NCI-H345 (cell line): ENCODE measurements at places on chromosomes 7 and 10.

GRCh38 chr10:70087616-70088307 lies 35.1 kb downstream of the MACROH2A2 start:
- no peak for DNase-seq

GRCh38 chr7:30594048-30594539 lies 584 bp upstream of the GARS1 start:
- DNase-seq = peak; percentile 23

DNA sequence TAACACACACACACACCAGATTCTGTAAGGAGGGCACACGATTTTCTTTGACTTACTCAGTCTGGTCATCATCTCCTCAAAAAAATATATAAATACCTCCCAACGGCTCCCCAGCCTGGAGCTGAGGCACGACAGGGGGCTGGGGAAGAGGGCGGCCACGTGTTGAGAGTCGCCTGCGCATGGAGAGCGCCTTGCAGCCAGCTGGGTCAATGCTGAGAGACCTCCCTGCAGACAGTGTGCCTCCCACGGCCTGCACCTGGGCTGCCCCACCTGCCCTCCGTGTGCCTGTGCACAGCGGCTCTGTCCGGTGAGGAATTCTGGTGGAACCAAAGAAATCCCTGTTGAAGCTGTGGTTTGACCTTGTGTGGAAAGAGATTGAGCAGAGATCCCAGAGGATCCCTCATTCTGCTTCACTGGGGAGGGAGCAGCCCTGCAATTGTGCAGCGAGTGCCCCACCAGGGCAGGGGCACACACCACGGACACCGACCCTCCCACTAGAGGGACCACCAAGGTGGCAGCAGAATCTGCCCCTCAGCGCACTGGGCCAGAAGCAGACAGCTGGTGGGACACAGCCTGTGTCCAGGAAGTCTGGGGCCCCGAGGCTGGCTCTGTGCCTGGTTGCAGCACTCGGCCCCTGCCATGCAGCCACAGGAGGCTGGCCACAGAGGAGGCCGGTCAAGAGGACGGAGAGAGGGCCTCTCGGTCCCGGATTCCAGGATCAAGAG lies 150.5 kb upstream of the PPP2R2D start:
- DNase-seq = no peak

DNA sequence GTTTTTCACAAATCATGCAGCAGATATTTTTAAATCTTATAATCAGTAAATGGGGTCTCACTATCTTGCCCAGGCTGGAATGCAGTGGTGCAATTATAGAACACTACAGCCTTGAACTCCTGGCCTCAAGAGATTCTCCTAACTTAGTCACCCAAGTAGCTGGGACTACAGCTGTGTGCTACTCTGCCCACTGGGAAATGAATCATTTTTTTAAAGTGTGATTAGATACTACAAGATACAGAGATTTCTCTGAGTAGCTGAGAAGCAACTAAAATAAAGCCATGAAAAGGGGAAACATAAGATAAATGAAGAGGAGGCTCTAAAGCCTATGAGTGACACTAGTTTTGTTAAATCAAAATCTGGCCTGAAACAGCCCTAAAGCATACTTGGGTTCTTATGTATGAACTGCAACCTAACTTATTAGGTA lies 119.7 kb downstream of the JMJD1C start:
- DNase-seq = no peak

DNA sequence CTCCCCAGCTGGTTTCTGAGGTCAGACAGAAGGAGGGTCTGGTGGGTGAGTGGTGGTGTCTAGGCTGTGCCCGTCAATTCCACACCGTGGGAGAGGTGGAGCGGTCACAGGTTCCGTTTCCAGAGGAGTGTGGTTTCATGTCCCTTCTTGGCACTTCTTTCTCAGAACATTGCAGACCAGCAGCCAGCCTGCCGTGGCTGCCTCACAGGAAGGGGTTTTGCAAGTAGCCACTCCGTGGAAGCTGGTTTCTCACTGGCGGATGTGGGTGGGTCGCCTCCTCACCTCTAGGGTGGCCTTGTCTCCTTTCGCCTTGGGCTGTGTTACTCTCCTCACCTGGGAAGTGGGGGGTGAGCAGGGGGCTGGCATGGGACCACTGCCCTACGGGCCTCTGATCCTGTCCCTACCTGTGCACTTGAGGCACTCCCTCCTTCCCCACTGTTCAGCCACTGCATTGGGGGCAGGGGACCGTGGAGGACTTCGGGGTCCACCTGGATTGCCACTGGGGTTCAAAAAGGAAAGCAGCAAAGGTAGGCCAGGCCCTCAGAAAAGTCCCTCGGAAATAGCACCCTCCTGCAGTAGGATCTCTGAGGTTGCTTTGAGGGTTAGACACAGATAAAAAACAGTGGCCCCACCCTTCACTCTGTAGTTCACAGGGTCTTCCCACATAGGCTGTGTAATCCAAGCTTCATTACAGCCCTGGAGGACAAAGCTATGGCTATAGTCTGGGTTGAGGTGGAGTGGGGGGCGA lies 33.9 kb downstream of the TSPAN14 start:
- no peak for DNase-seq

GRCh38 chr10:113052076-113052830 lies 102.2 kb downstream of the TCF7L2 start:
- DNase-seq = no peak

DNA sequence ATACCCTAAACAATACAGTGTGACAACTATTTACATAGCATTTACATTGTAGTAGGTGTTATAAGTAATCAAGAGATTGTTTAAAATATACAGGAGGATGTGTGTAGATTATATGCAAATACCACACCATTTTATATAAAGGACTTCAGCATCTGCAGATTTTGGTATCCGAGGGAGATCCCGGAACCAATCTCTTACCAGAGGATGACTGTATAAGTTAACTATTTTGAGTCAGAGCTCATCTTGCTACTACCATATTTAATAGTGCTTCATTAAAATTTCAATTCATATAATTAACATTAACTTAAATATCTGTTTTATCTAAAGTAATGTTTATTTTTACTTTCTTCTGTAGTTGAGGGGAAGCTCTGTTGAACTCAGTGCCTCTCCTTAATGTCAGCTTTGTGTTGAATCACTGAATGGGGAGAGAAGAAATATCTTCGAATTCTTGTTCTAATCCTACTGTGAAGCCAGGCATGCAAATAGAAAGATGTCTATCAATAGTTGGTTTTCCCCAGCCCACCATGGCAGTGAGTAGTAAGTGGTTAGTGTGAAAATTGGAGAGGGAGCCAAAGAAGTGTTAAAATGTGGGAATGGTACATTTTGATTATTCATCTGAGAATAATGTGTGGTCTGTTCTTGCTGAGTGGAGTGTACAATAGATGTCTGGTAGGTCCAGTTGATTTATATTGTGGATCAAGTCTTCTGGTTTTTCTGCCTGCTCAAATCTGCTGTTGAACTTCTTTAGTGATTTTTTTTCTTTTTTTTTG lies 90.1 kb upstream of the CYP26C1 start:
- no peak for DNase-seq

DNA sequence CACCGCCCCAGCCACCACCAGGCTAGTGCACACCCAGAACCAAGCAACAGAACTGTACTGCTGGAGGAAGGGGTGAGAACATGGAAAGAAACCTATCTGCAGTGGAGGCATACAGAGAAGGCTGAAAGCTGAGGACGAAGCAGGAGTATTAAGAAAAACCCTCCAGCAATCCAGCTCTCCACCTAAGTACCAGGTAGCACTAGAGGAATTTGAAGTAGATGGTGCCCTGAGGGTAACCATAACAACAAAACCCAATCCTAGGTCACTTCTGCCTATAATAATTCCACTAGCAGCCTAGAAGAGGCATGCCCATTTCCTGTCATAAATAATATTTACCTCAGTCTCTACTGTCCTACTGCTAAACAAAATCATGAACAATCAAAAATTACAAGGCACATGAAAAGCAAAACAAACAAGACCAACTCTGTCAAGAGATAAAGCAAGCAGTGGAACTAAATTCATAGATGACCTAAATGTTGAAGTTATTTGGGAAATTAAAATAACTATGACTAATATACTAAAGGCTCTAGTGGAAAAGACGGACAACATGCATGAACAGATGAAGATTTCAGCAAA lies 51.1 kb downstream of the HYCC1 start:
- no peak for DNase-seq

DNA sequence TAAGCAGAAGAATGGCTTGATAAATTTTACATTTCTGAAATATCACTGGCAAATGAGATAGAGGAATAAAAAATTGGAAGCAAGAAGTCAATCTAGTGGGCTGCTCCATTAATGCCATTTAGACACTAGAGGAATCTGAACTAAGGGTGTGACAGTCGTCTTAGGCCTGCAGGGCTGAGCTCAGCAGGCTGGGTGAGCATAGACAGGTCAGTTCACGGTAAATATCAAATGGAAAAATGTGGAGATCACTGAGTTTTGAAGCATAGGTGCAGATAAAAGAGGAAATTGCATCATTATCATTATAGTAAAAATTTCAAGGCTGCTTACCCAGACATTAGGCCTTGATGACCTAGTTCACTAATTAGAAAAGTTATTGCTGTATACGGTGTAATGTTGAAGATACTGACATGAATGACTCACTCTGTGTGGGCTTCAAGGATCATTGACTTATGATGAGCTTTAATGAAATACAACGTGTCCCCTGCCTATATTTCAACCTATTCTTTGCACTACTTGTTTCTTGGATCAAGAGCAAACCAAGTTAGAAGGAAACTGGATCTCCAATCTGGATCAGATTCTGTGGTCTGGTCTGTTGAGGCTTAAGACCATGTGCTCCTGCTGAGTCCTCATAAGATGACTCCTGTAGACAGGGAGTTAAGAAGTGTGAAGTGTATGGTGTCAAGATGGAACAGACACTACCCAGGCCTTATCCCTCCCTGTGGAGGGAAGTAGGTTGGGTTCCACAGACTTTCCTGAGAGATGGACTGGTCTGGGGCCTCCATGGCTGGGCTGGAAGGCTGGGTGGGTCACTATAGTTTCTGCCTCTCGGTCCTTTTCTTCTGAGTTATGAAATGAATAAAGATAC lies 3.6 kb downstream of the OR2F2 start:
- no peak for DNase-seq

GRCh38 chr7:121544726-121545125 lies 148.6 kb upstream of the FAM3C start:
- DNase-seq = no peak

- no peak for DNase-seq
Observed at GRCh38 chr7:28310460-28310848, 101.9 kb upstream of the CREB5 start.

- peak; percentile 70 for DNase-seq
Observed at GRCh38 chr7:140059273-140060242, 3.2 kb downstream of the PARP12 start.

DNA sequence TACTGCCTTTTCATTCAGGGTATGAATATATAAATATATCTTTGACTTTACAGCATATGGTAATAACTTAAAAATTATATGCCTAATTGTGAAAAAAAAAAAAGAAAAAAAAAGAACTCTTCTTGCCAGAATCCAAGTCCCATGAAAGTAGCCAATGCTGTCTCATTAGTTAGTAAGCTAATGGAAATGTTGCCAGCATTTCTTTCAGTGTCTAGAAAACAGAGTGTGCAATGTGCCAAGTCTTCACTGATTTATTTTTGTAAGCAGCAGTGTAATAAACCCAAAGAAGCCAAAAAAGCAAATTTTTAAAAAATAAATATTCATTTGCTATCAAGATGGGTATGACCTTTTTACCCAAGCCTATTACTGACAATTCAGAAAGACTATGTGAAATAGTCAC lies 31.1 kb upstream of the LRRN3 start:
- no peak for DNase-seq

DNA sequence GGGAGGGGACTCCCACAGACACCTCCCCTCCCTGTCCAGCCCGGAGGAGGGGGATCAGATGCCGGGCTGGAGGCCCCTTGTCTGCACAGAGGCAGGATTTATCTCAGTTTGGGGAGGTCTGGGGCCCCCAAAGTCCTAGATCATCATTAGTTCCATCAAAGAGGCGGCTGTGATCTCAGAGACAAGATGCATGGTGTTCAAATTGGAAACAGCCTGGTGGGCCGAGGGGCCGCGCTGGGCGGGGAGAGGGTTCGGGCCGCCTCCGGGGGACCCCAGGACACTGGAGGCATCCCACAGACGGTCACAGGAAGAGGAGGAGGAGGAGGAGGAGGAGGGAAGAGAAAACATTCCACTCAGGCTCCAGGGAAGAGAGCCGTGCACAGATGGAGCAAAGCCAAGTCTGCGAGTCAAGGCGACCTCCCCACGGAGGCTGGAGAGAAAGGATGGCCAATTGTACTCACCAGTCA lies 69.5 kb upstream of the CUX1 start:
- DNase-seq = no peak

DNA sequence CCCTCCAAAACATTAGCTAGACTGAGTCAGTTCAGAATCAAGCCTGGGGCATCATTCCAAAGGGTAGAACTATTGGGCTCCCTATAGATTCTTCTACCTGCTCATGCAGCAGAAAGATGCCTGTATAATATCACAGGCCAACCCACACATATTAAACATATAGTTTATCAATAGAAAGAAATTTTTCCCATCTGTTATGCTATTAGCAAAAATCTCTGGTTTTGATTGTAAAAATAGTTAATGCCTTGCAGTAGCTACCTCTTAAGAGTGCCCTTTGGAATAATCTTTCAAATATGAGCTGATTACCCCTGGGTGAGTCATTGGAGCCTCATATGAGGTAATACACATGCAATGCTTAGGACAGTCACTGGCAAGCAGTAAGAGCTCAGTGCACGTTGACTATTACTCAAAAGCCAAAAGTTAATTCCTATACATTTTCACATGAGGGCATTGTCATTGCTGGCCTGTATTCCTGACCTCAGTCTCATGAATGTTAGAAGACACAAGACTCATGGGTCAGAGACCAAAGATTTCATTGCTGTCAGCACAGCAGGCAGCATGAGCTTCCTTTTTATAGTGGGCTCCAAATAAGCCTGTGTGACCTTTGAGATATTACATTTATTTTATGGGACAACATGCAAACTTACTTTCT lies 180.0 kb downstream of the FGFR2 start:
- DNase-seq = no peak

DNA sequence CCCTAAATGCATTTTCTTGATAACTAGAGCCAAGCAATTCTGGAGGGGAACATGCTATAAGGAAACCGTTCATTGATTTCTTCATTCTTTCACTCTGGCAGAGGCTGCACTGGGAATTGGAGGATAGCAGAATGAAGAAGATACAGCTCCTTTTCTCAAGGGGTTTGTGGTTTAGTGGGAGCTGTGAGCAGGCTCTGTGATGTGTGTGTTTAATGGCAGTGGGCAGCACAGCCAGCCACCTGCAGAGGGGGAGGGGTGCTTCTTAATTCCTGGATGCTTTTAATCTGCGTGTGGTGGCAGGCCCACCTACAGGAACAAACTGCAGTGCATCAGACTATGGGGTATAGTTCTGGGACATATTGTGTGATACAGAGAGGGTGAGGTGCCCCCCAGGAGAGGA lies 31.9 kb downstream of the RPS24 start:
- DNase-seq = no peak

- no peak for DNase-seq
Observed at GRCh38 chr7:140621401-140622021, 19.1 kb downstream of the DENND2A start.
